H1 (cell line): ENCODE measurements at places on chromosomes 6 and 20.

GRCh38 chr6:123844011-123844410, 40.3 kb downstream of the NKAIN2 start:
- DNase-seq = no peak

DNA sequence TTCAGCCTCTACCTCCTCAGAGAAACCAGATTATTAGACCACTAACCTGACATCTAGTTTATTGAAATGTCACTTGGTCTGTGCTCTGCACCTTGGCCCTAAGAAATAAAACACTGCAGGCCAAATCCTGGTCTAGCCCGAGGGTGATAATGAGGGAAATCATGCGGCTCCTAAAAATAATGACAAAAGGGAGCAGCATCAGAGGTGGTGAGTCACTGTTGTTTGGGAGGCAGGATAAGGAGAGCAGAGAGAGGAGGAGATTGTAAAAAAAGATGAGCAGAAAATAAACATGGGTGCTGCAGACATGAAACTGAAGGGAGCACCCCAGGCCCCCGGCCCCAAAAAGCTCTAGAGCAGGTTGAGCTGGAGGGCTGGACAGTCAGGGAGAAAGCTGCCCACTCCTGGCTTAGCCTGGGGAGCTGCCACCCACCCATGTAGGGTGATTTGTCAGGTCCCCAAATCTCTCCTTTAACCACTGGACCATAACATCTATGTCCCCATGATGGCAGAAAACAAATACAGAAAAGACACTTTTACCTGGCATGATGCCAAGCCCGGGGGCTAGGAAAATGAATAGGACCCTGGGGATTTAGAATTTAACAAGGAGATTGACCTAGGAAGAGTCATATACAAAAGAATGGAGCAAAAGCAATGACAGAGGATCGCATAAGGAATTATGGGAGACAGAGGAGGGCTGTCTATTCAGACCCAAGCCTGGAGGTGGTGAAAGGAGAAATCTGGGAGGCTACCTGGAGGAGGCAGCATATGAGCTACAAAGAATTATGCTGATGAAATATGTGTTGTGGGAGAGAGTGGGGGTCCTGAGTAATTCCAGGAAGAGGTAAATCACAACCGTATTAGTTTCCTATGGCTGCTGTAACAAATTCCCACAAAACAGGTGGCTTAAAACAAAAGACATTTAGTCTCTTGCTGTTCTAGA, 103.7 kb downstream of the SNAP25 start:
- DNase-seq = no peak

- no peak for DNase-seq
Observed at GRCh38 chr6:100575921-100576320, 111.2 kb upstream of the SIM1 start.

DNA sequence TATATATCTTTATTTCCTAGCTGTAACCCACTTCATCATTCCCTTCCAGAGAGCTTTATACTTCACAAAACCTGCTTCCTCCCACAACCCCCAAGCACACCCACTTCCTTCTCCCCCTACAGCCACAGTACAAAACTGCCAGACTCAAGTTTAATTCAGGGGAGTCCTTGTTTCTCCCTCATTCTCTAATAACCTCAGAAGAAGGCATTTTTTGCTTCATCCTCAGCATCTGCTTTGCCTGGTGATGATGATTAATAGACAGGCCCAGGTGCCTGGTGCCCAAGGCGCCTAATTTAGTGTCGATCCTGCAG, 414.3 kb downstream of the KIF16B start:
- no peak for DNase-seq

GRCh38 chr6:145278163-145278807, 457.0 kb downstream of the EPM2A start:
- no peak for DNase-seq

GRCh38 chr6:53585208-53585900, 40.5 kb upstream of the GCLC start:
- no peak for DNase-seq

GRCh38 chr20:10795286-10796026, 121.7 kb upstream of the JAG1 start:
- no peak for DNase-seq

DNA sequence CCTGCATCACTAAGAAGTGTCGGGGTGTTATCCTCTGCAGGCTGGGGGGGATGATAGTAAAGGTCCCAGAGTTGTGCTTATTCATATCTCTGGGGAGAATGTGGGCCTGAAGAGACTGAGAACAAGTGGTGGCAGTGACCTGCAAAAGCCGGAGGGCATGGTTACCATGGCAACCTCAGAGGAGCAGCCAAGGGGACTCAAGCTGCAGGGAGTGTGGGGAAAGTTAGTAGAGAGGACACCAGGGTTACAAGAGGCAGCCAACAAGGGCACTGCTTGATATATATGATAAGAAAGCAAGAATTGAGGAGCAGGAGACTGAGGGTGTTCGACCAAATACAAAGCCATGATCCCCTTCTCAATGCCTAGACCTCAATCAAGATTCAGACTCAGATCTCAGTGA, 46.1 kb downstream of the HLA-F start:
- DNase-seq = no peak

- no peak for DNase-seq
Observed at GRCh38 chr6:155371230-155371629, 56.9 kb upstream of the TFB1M start.
